ENCODE measurements at places on chromosomes 11 and 22.
A peak's percentile ranks its signal among the peaks of the same experiment; 100 is the strongest.

DNA sequence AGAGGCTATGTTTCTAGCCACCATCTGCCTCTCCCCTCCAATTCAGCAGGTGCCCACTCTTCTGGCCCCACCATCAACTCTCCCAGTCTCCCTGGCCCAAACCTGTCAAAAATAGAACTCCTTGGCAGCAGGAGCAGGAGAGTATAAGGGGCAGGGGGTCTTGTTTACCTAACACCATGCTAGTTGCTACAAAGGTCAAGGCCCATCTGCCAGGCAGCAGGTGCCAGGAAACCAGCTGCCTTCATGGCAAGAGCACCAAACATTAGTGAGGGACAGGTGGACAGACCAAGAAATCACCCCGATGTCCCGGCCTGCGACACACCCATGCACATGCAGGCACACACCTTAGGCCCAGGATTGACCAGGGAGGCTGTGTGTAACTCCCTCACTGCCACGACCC is 387.9 kb downstream of the BUD13 start:
- H3K27me3 ChIP-seq, result no peaks in the 10 kb centered on the region
- H3K4me3 ChIP-seq, result no peak overlapping the region
- H3K4me1 ChIP-seq, result no peaks in the 10 kb centered on the region

DNA sequence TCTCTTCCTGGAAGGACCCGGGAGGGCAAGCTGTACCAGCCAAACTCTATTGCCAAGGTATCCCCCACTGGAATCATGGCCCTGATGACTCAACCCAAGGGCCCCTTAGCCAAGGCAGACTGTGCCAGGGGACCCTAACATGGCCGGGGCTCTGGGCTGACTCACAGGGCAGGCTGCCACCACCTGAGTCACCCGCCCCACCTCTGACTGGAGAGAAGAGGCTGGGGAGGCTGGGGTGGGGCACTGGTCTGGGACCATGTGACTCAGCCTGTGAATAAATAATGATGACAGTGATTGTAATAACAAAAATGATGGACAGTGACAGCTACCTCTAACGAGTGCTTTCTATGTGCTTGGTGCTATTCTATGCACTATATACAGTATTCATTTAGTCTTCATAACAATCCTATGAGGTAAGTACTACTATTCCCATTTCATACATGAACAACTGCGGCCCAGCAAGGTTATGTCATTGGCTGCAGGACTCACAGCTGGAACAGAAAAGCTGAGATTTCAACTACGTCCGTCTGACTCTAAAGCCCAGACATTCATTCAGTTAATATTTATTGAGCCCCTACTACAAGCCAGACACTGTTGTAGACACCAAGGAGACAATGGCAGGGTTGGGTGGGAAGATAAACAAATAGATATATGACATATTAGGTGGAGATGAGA is 84.2 kb downstream of the FBXO7 start:
- H3K27me3 ChIP-seq, result no peaks in the 10 kb centered on the region
- peak overlapping the region; percentile 77 for H3K27ac ChIP-seq
- peaks cover 82% of the 10 kb centered on the region for H3K4me1 ChIP-seq
- H3K4me3 ChIP-seq, result no peak overlapping the region
- H3K36me3 ChIP-seq, result no peaks in the 10 kb centered on the region

GRCh38 chr11:2778630-2779498 is 79.1 kb upstream of the KCNQ1OT1 start:
- peak overlapping the region; percentile 82 for H3K27ac ChIP-seq
- H3K36me3 ChIP-seq, result no peaks in the 10 kb centered on the region

DNA sequence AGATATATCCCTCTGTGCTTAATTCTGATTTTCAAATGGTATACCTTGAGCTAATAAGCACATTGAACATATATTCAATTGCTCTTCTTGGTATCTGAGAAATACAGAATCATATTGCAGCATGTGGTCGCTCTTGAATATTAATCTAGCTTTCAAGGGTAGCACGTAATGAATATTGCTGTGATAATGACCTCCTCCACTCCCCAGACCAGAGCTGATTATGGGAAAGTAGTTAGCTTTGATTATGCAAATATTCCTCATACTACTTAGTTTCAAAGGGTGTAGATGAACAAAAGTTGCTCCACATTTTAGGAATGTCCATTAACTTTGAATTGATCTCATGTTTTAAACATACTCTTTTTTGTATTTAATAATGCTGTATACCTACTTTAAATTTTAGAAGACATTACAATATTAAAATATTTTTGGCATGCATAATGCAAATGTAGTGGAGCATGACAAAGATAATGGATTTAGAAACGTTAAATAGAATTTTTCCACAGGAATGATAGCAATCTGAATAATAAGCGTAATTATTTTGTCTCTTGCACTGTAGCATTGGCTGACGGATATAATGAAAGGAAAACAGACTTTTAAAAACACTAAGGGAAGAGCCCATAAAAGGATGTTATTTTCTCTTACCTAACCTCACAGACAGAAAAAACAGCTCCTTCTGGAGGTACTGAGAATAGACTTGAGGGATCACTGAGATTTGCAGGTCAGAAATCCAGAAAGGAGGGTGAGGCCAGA is 27.2 kb downstream of the KBTBD3 start:
- H3K4me3 ChIP-seq, result no peak overlapping the region
- no peaks in the 10 kb centered on the region for H3K36me3 ChIP-seq
- no peaks in the 10 kb centered on the region for H3K4me1 ChIP-seq
- H3K27me3 ChIP-seq, result no peaks in the 10 kb centered on the region

- no peaks in the 10 kb centered on the region for H3K27me3 ChIP-seq
- peak overlapping the region; percentile 93 for H3K27ac ChIP-seq
Observed at GRCh38 chr22:37749831-37750595, 53.2 kb downstream of the TRIOBP start.

DNA sequence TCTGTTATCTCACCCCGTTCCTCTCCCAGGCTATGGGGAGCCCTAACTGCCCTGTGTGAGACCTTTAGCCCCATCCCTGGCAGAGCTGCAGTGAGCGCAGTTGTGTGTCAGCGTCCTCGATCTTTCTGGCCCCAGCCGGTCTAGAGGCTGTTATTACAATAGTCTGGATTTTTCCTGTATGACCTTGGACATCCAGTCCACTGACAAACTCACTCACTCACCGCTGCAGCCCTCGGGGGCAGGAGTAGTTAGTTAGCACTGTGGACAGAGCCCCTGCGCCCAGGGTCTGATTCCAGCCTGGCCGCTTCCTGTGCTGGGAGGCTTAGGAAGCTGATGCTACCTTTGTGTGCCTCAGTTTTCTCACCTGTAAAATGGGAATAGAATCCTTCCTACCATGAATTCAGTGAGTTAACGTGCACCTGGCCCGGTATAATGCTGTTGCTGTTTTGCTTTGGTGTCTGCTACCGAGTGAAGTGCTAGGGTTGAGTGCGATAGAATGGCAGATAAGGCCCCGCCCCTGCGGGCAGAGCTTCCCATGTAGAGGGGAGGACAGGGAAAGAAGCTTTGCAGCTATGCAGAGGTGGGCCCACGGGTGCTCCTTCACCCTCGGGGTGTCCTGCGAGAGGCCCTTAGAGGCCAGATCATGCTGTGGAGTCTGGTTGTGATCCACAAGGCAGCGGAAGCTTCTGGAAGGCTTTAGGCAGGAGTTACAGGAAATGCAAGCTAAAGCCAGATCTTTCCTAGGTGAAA is 3.0 kb downstream of the LRP5 start:
- no peak overlapping the region for H3K4me3 ChIP-seq
- peaks cover 41% of the 10 kb centered on the region for H3K4me1 ChIP-seq
- no peak for DNase-seq
- peak overlapping the region; percentile 63 for H3K27ac ChIP-seq
- no peaks in the 10 kb centered on the region for H3K27me3 ChIP-seq

- H3K27ac ChIP-seq, result no peak overlapping the region
- H3K36me3 ChIP-seq, result no peaks in the 10 kb centered on the region
- H3K4me1 ChIP-seq, result peaks cover 69% of the 10 kb centered on the region
- H3K4me3 ChIP-seq, result no peak overlapping the region
Observed at GRCh38 chr11:13311570-13311969, 34.0 kb downstream of the BMAL1 start.

- no peak overlapping the region for H3K27ac ChIP-seq
- H3K36me3 ChIP-seq, result no peaks in the 10 kb centered on the region
- H3K27me3 ChIP-seq, result no peaks in the 10 kb centered on the region
- no peak for DNase-seq
- H3K4me1 ChIP-seq, result no peaks in the 10 kb centered on the region
- no peak overlapping the region for H3K4me3 ChIP-seq
Observed at GRCh38 chr11:108895579-108896480, 231.0 kb downstream of the DDX10 start.

DNA sequence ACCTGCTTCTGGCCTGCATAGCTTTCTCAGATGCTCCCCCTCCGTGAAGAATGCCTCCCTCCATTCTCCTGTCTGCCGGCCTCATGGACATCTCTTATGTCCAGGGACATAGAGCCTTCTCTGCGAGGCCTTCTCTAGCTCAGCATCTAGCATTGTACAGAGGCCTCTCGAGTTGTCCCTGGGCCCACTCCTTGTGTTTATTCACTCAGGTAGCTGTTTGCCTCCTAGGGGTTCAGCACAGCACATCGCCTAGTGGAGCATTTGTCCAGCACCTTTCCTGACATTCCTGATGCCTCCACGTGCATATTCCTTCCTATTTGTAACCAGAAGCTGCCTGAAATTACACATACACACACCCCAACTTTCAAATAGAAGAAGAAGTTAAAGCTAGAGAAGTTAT is 101.3 kb downstream of the TBC1D22A start:
- no peaks in the 10 kb centered on the region for H3K36me3 ChIP-seq
- no peaks in the 10 kb centered on the region for H3K27me3 ChIP-seq
- DNase-seq, result peak; percentile 34
- no peaks in the 10 kb centered on the region for H3K4me1 ChIP-seq
- no peak overlapping the region for H3K4me3 ChIP-seq
- no peak overlapping the region for H3K27ac ChIP-seq

DNA sequence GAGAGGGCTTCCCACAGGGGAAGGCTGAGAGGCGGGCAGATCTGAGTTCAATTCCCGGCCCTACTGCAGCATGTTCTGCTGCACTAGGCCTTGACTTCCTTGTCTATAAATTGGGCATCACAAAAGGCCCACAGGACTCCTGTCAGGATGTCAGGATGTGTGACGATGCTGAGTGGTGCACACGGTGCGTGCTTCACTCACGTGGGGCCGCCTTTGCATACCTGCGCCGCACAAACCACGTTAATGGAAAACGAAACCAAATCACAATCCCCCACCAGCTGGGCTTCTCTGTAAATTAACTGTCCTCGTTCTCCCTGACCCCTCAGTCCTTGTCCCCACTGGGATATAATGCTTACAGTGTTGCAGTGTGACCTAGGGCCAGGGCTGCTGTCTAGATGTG is 32.3 kb upstream of the TSPAN18 start:
- H3K4me3 ChIP-seq, result no peak overlapping the region
- no peaks in the 10 kb centered on the region for H3K27me3 ChIP-seq
- no peaks in the 10 kb centered on the region for H3K36me3 ChIP-seq
- no peaks in the 10 kb centered on the region for H3K4me1 ChIP-seq

DNA sequence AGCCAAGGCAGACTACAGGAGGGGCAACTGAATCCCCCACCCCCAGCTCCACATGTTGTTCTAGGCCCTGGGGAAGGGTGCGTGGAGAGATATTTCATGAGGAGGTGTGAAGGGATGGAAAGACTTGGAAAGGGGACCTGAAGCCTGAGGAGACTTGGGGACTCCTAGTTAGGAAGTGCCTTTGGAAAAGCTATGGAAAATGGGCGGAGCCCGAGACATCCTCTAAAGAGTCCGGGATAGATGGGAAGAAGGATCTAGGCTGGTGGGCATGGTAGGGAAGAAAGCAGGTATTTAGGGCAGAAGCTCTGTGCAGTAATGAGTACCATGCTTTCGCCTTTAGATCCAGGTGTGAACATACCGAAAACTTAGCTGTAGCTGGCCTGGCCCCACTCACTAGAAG is 15.0 kb upstream of the CYP2R1 start:
- peaks cover 18% of the 10 kb centered on the region for H3K4me1 ChIP-seq
- DNase-seq, result no peak
- no peak overlapping the region for H3K27ac ChIP-seq
- H3K27me3 ChIP-seq, result no peaks in the 10 kb centered on the region
- H3K4me3 ChIP-seq, result no peak overlapping the region
- no peaks in the 10 kb centered on the region for H3K36me3 ChIP-seq

- H3K27ac ChIP-seq, result peak overlapping the region; percentile 93
- no peaks in the 10 kb centered on the region for H3K27me3 ChIP-seq
- no peak overlapping the region for H3K4me3 ChIP-seq
- H3K36me3 ChIP-seq, result no peaks in the 10 kb centered on the region
- H3K4me1 ChIP-seq, result peaks cover 89% of the 10 kb centered on the region
Observed at GRCh38 chr22:32620992-32621391, 146.4 kb downstream of the FBXO7 start.

DNA sequence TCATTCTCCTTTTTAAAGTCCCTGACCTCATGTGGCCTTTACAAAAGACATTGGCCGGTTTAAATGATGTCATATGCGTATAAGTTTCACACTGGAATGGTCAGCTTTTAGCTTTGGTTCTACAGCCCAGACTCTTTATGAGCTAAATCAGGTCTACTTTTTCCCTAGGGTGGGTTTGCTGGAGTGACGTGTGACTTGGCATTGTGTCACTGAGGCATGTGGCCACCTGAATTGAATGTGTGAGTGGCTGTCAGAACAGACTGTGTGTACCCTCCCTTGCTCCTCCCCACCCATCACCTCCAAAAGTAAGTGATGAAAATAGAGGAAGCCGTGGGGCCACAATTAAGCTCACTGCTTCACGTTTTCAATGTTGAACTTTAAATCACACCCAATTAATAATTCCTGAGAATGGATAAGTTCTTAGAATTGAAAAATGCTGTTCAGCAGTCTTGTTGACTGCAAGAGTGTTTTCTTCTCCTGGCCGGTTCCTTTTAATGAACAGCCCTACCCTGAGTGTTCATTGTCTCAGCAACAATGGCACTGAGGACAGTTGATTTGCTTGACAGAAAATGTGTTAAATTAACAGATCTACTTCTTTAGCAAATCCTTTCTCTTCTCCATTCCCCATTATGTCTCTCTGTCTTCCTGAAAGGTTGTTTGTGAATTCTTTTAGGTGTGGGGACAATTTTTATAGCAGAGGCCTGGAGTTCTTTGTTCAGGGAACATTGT is 11.3 kb downstream of the CECR2 start:
- no peak overlapping the region for H3K4me3 ChIP-seq
- H3K36me3 ChIP-seq, result no peaks in the 10 kb centered on the region
- H3K27me3 ChIP-seq, result no peaks in the 10 kb centered on the region
- no peak for DNase-seq
- H3K4me1 ChIP-seq, result no peaks in the 10 kb centered on the region
